Dermis microvascular lymphatic vessel endothelial cell (primary cell): ENCODE measurements at places on chromosomes 3 and 15. TPM values are rescaled to one million over a fixed set of nuclear protein-coding genes. Genes with fewer than 3 reads are reported as not detected.

Gene TICRR
- 1.5 and 2.7 TPM in 2 replicates for total RNA-seq

Gene PTX3
- 219 and 387 TPM in 2 replicates for total RNA-seq

Gene CLSTN2
- under 0.01 and 0.13 TPM in 2 replicates for total RNA-seq

Gene MME
- 1.3 and 2.3 TPM in 2 replicates for total RNA-seq
